ENCODE measurements at places on chromosomes 7 and 10.
A peak's percentile ranks its signal among the peaks of the same experiment; 100 is the strongest.

GRCh38 chr10:59057345-59057744, 119.1 kb upstream of the PHYHIPL start:
- DNase-seq: no peak

- DNase-seq: no peak
Measured at GRCh38 chr7:111067251-111067650, 23.7 kb upstream of the LRRN3 start.

- no peak for DNase-seq
Measured at GRCh38 chr10:48740015-48740707, 55.5 kb downstream of the WDFY4 start.

GRCh38 chr7:19110776-19111175, 6.7 kb downstream of the TWIST1 start:
- no peak for DNase-seq

DNA sequence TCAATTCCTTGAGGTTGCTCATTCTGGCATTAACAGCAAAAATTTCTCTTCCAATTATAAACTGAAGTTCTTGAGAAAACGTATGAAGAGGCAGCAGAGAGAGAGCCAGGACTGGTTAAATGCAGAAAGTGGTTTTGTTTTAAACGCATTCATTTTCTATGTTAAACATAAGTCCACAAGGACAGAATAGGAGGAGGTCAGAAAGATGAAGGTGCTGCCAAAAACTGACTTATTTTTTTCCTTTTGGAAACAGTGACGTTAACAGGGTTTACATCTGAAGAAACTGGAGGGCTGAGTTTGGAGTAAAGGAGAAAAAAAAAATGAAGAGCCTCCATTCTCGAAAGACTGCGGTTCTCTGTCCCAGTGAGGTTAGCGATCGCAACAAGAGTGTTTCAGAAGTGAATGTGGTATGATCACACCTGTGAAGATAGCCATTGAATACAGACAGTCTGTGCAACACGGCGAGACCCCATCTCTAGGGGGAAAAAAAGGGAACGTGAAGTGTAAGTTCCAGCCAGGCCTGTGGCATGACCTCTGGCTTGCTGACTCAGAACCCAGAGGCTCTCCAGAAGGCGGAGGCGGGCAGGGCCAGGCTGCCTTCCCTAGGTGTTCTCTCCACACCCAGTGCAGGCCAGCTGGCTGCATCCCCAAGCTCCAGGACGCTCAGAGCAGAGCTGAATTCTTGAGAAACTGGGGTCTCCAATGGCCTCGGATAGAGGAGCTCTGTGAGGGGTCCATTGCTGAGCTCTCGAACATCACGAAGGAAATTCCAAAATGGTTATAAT, 84.0 kb downstream of the CHST15 start:
- DNase-seq: no peak

DNA sequence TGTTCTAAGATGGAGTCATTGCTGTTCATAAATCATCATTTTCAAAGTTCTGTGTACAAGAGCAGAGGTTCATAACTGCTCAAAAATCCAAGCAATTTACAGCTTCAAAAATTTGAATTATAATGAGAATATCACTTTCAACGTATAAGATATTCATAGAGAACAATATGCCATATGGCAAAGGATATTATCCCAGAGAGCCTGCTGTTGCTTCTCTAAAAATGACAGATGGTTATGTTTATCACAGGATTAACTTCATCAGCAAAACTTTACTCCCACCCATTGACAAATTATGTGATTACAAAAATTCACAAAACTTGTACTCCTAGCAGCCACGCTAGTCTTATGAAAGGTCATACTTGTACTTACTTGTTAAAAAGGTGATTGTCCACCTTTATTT, 105.1 kb downstream of the PIP4K2A start:
- DNase-seq: no peak

GRCh38 chr10:3480281-3480989, 304.6 kb downstream of the KLF6 start:
- DNase-seq: no peak

DNA sequence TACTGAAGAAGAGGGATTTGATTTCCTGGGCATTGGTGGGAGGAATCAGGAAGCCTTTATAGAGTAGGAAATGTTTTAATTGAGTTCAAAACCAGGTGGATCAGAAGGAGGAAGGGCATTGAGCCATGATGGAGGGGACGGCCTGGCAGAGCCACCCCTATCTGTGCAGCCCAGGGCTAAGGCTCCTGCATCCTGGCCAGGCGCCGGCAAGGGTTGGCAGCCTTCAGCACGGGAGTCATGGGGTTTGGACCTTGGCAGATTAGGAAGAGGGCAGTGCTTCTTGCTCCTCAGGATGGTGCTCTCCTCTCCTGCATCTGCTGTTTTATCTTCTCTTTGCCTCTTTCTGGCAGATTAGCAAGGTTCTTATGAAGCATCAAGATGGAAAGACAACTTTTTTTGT, 12.5 kb downstream of the ZNF862 start:
- DNase-seq: no peak

GRCh38 chr7:122682815-122683550, 15.9 kb downstream of the RNF133 start:
- no peak for DNase-seq

GRCh38 chr7:107661081-107661864, 645 bp downstream of the SLC26A4 start:
- peak; percentile 85 for DNase-seq

DNA sequence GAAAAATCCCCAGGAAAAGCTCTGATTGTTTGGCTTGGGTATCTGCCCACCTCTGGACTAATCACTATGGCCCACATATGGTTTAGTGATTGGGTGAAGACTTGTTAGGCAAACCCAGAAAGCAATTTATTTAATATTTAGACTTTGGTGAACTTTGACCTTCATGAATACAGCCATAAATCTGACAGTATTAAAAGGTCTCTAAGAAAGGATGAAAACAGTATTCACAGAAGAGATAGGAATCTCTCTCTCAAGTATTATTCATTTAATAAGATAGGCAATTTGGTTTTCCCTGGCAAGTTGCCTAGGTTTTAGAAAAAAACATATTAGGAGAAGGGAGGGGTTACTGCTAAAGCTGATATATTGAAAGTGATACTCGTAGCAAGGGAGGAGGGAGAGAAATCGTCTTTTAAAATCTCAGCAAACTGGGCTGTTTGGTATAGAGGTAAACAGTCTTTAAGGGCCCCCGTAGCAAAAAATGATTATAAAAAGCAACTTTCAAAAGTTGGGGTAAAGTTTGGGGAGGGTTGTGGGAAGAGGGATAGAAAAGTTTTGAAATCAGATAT, 57.1 kb downstream of the LSMEM1 start:
- DNase-seq: no peak

GRCh38 chr7:82745117-82745516, 301.5 kb upstream of the CACNA2D1 start:
- no peak for DNase-seq

All from lower leg skin (tissue), 4 donors.